ENCODE measurements at places on chromosomes 16 and 17.

DNA sequence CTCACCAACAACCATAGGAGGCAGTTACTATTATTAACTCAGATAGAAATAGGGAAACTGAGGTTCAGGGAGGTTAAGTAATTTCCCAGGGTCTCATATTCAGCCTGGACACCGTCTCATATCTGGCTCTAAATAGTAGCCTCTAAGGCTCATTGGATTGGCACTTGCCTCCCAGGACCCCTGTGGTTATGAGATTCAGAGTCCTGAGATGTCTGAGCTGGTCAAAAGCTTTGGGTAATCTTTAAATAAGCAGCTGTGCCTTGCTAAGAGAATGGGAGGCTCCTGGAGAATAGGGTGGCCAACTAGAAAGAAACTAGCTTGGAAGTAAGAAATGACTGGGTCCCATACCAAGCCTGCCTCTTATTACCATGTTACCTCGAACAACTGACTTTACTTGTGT lies 50.3 kb upstream of the CRHR1 start:
- no peak for DNase-seq

- DNase-seq: no peak
Observed at GRCh38 chr17:70646673-70647072, 477.3 kb downstream of the KCNJ2 start.

DNA sequence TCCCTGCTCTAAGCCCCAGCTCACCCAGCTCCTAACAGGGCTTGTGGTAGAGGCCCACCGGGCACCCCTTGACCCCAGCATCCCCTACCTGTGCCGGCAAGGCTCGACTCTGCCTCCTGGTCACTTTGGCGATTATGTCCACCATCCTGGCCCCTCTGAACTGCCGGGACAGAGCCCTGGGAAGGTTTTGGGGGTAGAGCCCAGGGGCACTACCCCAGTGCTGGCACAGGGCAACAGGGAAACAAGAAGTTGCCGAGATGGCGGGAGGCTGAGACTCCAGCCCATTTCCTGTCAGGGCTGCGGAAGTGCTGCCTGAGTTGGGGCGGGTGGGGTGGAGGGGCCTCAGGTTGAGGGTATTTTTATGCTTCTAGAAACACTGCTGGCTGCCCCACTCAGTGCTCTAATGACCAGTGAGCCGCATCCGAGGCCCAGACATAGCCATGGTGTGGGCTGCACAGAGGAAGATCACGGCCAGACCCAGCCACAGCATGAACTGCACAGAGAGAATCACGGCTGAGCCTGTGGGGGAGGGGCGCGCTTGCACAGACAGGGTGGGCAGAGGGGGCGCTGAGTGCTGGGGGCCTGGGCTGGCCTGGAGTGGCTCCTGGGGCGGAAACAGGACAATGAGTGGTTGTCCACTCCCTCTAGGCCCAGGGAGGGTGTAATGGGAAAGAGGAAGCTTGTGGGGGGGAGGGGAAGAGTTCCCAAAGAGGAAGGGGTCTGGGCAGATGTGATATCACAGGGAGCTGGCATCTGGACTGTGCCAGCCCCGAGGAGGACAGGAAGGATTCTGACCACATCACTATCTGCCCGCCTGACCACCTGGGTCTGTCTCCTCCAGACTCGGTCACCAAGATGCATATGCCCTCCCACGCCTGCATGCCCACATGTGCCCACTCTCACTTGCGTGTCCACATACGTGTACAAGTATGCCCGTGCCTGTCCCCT lies 22.3 kb downstream of the ARHGAP27 start:
- DNase-seq: peak; percentile 60

- peak; percentile 86 for DNase-seq
Observed at GRCh38 chr17:8125154-8125946, 1.4 kb upstream of the HES7 start.

DNA sequence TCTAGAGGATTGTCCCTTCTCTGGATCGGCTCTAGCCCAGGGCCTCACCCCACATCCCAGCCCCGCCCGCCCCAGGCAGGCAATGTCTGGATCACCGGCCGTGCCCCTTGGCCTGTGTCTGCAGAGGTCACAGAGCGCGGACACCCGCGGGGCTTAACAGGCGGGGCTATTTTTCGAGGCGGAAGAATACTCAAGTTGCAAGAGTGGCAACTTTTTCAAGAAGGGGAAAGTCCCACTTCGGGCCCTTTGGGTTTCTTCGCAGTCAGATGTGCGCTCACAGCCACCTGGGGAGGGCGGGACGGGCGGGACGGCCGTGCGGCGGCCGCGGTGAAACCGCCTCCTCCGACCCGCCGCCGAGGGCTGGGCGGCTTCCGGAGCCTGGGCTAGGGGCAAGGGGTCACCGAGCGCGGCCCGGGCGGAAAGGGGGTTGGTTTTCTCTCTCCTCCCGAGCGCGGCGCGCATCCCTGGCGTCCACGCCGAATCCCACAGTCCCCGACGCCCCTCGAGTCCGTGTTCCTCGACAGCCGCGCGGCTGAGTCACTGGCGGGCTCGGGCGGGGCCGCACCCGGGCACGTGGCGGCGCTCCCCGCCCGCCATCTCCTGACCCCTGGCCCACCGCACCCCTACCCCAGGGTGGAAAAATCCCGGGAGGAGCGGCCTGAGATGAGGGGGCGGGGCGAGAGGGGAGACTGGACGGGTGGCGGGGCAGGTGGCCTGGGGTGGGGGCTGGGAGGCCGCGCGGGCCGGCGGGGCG lies 1.2 kb upstream of the PFN1 start:
- peak; percentile 74 for DNase-seq

- DNase-seq: no peak
Observed at GRCh38 chr16:85384833-85385462, 228.2 kb upstream of the GSE1 start.

- peak; percentile 90 for DNase-seq
Observed at GRCh38 chr17:77247048-77247541, 106.3 kb downstream of the SEC14L1 start.

GRCh38 chr16:77344341-77344740 lies 90.5 kb downstream of the ADAMTS18 start:
- DNase-seq: no peak

DNA sequence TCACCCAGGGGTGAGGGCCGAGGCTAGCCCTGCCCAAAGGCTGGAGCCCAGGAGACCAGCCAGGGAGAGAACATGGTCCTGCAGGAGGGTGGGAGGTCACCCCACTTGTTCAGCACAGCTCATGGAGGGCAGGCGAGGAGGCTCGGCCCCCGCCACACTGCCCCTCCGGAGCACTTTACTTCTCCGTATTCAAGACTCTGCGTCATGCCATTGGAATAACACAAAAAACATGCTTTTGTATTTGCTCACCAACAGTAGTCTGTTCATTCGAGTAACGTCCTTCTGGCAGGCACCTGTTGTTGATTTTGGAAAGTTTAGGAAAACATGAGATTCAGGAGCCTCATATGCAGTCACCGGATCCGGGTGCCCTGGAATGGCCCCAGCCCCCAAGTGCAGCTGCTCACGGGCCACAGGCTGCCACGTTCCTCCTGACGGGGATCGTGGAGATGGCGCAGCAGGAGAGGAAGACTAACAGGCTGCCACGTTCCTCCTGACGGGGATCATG lies 81.1 kb upstream of the DNAH17 start:
- no peak for DNase-seq

GRCh38 chr17:2943981-2944380 lies 119.4 kb downstream of the OR1D5 start:
- no peak for DNase-seq

GRCh38 chr17:80445726-80446110 lies 30.7 kb downstream of the NPTX1 start:
- no peak for DNase-seq

GRCh38 chr17:45222289-45222995 lies 757 bp downstream of the FMNL1 start:
- peak; percentile 68 for DNase-seq

DNA sequence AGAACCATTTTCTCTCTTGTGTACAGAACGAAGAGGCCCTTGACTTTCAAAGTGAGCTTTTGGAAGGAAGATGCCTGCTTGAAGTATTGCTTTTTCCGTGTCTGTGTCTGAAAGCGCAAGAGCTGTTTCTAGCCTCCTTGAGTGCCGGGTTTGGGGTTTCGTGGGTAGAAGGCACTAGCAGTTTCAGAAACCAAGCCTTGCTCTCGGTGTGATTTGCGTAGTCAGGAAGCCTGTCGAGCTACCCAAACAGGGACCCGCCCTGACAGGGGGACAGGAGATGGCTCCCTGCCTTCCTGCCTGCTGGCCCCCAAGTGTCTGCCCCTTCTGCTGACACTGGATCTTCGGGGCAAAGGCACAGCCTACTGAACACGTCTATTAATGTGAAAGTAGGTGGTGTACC lies 322.0 kb downstream of the MAF start:
- peak; percentile 29 for DNase-seq

- no peak for DNase-seq
Observed at GRCh38 chr16:35181422-35182030, 1722.1 kb downstream of the TP53TG3F start.

- DNase-seq: no peak
Observed at GRCh38 chr17:49717371-49717861, 9.7 kb upstream of the SLC35B1 start.

DNA sequence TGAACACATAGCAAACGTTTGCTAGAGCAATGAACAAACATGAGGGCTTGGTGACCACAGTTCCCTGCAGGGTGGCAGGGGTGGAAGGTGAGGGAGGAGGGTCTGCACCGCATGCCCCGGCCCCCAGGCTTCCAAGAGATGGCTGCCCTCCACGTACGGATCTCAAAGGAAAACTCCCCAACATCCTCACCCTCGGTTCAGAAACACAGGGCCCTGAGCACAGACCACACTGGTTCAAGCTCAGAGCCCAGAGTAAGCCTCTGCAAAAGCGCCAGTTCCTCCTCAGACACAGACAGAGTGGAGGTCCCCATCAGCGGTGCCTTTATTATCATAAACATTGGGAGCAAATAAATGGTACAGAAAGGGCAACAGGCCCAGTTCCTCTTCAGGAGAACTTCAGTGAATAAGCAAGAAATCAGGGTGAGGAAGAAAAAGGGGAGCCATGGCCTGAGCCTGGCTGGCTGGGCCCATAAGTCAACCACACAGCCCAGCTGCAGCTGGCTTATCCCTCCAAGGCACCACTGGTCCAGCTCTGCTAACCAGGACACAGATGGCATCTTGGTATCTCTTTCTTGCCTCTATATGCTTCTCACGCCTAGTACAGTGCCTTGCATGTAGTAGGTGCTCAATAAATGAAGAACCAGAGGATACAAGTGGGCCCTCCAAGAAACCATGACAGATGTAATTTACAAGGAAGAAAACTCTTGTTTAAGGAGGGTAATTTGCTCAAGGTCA lies 11.0 kb downstream of the MPO start:
- DNase-seq: no peak

DNA sequence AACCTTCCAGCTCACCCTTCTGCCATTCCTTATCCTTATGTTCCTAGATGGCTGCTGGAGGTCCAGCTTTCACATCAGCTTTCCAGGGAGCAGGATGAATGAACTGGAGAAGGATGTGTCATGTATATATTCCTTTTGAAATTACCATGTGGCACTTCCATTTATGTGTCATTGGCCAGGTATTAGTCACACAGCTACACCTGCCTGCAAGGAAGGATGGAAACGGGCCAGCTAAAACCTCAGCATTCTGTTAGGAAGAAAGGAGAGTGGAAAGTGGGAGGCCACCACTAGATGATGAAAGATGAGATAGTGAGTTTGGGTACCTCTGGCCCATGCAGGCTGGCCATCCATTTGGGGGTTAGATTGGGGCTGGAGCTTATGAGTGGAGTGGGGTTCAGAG lies 67.5 kb downstream of the KSR1 start:
- DNase-seq: no peak

GRCh38 chr16:78576941-78577340 lies 477.5 kb downstream of the WWOX start:
- DNase-seq: no peak

GRCh38 chr16:56912746-56913708 lies 18.9 kb upstream of the HERPUD1 start:
- no peak for DNase-seq

DNA sequence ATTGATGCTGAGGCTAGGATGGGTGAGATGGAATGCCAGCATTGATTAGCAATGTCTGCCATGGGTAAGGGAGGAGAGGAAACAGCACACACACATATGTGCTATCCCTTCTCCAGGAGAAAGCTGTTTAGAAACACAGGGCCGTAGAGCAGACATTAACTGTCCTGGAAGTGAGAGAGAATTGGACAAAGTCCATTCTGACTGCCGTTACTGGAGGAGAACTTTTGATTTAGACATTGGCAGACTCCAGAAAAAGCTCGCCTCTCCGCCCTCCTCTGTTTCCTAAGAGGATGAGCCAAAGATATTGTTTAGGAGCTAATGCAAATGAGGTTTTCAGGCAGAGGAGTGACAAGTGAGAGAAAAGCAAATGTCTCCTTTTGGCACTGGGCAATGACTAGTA lies 237.0 kb downstream of the HAPSTR1 start:
- DNase-seq: no peak

- no peak for DNase-seq
Observed at GRCh38 chr17:53912117-53912516, 89.4 kb downstream of the KIF2B start.

DNA sequence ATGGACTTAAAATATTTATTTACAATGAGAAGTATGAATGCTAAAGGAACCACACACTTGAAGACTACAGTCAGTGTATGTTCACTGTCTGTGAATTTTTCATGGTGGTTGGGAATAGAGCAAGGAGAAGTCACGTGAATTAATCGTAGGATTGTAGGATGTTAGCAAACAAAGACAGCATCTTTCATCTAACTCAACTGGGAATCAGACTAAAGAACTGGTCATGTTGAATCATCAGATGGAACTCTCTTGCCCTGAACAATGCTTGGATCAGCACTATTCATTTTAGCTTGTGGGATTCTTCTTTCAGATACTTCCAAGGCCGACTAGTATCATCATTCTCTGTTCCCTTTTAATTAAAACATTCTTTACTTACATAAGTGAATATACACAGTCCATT lies 18.1 kb downstream of the KCNJ2 start:
- DNase-seq: no peak

- no peak for DNase-seq
Observed at GRCh38 chr17:80146121-80147034, 550 bp downstream of the EIF4A3 start.

DNA sequence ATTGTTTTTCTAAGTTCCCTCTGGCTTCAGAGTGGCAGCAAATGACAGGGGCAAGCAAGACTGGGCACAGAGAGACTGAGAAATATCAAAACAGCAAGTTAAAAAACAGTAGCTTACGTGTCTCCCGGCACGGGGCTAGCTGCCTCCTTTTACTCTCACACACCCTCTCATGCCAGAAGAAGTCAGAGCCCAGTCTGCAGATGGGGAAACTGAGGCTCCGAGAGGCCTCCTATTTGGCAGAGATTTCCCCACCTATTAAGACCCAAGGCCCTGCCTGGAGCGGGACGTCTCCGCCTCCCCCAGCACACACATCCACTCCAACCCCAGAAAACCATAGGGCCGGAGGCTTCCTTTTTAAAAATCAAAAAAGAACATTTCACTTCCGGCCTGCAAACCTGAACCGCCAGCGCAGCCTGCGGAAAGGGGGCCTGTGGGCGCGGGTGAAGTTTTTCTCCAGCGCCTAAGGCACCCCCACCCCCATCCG lies 832 bp downstream of the CARHSP1 start:
- DNase-seq: no peak

GRCh38 chr17:17497065-17497844 lies 1.1 kb upstream of the RASD1 start:
- no peak for DNase-seq

GRCh38 chr17:37791447-37792399 lies 46.9 kb upstream of the HNF1B start:
- no peak for DNase-seq
